ENCODE measurements at places on chromosomes 11 and 22. TPM values are rescaled to one million over a fixed set of nuclear protein-coding genes. Genes with fewer than 3 reads are reported as not detected.
A peak's percentile ranks its signal among the peaks of the same experiment; 100 is the strongest.

The LGR4 gene
- 39.6 TPM for total RNA-seq

The ANO9 gene
- 66.6 TPM for total RNA-seq

The IGSF9B gene
- total RNA-seq = 10.6 TPM

The OR8J3 gene
- not detected for total RNA-seq

The RFPL3 gene
- 0.24 TPM for total RNA-seq

The QSER1 gene
- 54.4 TPM for total RNA-seq

The DEUP1 gene
- 0.40 TPM for total RNA-seq

The TSSK2 gene
- total RNA-seq = not detected

The OR8K5 gene
- not detected for total RNA-seq

GRCh38 chr11:1927848-1928469 lies 8.5 kb downstream of the TNNT3 start:
- H3K4me1 ChIP-seq = peaks cover 29% of the 10 kb centered on the region
- H3K27me3 ChIP-seq = no peaks in the 10 kb centered on the region
- no peaks in the 10 kb centered on the region for H3K36me3 ChIP-seq
- no peak overlapping the region for H3K4me3 ChIP-seq
- DNase-seq = no peak

- no peaks in the 10 kb centered on the region for H3K27me3 ChIP-seq
- DNase-seq = no peak
- H3K4me1 ChIP-seq = peaks cover 10% of the 10 kb centered on the region
Observed at GRCh38 chr11:40032331-40032730, 1427.1 kb downstream of the LRRC4C start.

GRCh38 chr11:104488561-104488960 lies 324.6 kb upstream of the PDGFD start:
- no peaks in the 10 kb centered on the region for H3K36me3 ChIP-seq
- H3K4me1 ChIP-seq = peaks cover 14% of the 10 kb centered on the region
- no peaks in the 10 kb centered on the region for H3K27me3 ChIP-seq
- no peak overlapping the region for H3K27ac ChIP-seq
- no peak overlapping the region for H3K4me3 ChIP-seq

- H3K4me3 ChIP-seq = no peak overlapping the region
- no peaks in the 10 kb centered on the region for H3K4me1 ChIP-seq
- H3K27me3 ChIP-seq = no peaks in the 10 kb centered on the region
- DNase-seq = no peak
- no peak overlapping the region for H3K27ac ChIP-seq
Observed at GRCh38 chr22:24175160-24175808, 6.0 kb upstream of the SUSD2 start.

GRCh38 chr11:15291885-15292284 lies 177.2 kb downstream of the INSC start:
- peaks cover 6% of the 10 kb centered on the region for H3K4me1 ChIP-seq
- no peak for DNase-seq

DNA sequence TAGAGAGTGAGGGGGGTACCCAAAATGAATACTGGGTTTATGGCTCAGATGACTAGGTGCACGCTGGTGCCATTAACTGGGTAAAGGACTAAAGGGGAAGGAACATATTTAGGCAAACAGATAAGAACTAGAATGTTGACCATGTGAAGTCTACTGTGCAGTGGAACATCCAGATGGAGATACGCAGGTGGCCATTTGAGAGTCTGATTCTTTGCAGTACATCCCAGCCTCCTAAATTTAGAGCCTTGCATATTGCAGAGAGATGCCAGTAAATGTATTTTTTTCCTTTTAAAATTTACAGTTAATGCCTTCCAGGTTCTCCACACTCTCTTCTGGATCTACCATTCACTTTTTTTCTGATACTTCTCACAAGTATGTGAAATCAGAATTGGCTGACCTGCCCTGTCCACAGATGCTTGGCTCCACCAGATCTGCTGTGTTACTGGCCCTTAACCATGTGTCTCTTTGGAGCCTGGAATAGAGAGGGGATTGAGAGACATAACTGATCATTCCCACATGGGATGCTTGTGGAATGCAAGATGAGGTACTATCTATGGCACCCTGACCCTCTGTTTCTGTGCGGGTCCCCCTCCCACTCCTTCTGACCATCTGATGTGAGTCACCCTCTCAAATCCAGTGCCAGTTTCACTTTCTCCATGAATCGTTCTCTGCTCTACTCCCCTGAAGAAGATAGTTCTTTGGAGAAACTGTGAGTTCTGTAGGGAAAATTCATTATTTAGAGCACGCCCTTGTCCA lies 77.0 kb upstream of the NCAM1 start:
- H3K27ac ChIP-seq = no peak overlapping the region
- H3K4me1 ChIP-seq = peaks cover 8% of the 10 kb centered on the region
- H3K27me3 ChIP-seq = peaks cover 2% of the 10 kb centered on the region
- DNase-seq = no peak
- H3K4me3 ChIP-seq = no peak overlapping the region

DNA sequence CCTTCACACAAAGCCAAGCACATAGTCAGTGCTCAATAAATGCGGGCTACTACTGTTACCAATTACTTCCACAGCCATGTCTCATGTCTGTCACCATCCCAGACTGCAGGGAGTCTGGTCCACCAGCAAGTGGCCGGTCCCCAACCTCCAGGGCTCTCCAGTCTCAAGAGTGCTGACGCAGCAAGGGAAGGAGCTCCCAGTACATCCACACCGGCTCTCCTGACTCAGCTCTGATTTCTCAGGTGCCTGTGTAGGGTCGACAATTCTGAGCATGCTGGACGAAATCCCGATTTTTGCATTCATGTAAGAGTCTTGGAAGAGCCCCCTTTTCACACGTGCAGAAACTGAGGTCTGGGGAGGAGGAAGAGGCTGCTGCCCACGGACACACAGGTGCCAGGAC lies 10.3 kb upstream of the NEFH start:
- H3K27me3 ChIP-seq = peaks cover 73% of the 10 kb centered on the region
- H3K27ac ChIP-seq = no peak overlapping the region
- no peaks in the 10 kb centered on the region for H3K36me3 ChIP-seq
- peaks cover 4% of the 10 kb centered on the region for H3K4me1 ChIP-seq
- no peak for DNase-seq
- H3K4me3 ChIP-seq = peak overlapping the region; percentile 80

DNA sequence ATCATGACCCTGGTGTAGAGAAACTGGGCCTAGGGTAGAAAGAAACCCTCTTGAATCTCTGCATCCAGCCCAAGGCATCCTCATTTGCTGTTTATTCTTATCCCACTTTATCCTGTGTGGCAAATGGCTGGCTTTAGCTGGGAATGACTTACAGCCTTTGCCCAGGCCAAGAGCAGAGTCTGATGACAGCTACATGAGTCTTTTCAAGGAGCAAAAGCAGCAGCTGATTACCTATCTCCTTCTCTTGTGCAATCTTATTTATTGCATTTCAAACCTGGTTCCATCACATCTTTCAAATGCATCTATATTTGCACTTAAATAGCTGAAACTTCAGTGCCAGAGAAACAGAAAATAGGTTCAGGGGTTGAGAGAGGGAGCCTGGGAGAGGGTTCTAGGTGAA lies 26.1 kb downstream of the SYT13 start:
- DNase-seq = no peak
- H3K4me3 ChIP-seq = no peak overlapping the region
- no peaks in the 10 kb centered on the region for H3K36me3 ChIP-seq
- H3K4me1 ChIP-seq = no peaks in the 10 kb centered on the region
- H3K27me3 ChIP-seq = no peaks in the 10 kb centered on the region

GRCh38 chr11:96337541-96338431 lies 5.2 kb downstream of the MAML2 start:
- DNase-seq = no peak
- H3K27me3 ChIP-seq = no peaks in the 10 kb centered on the region
- peak overlapping the region; percentile 62 for H3K27ac ChIP-seq
- H3K4me3 ChIP-seq = peak overlapping the region; percentile 97

- peaks cover 12% of the 10 kb centered on the region for H3K36me3 ChIP-seq
- DNase-seq = no peak
- no peak overlapping the region for H3K27ac ChIP-seq
- H3K4me1 ChIP-seq = no peaks in the 10 kb centered on the region
Observed at GRCh38 chr11:87179621-87180020, 141.9 kb downstream of the TMEM135 start.

DNA sequence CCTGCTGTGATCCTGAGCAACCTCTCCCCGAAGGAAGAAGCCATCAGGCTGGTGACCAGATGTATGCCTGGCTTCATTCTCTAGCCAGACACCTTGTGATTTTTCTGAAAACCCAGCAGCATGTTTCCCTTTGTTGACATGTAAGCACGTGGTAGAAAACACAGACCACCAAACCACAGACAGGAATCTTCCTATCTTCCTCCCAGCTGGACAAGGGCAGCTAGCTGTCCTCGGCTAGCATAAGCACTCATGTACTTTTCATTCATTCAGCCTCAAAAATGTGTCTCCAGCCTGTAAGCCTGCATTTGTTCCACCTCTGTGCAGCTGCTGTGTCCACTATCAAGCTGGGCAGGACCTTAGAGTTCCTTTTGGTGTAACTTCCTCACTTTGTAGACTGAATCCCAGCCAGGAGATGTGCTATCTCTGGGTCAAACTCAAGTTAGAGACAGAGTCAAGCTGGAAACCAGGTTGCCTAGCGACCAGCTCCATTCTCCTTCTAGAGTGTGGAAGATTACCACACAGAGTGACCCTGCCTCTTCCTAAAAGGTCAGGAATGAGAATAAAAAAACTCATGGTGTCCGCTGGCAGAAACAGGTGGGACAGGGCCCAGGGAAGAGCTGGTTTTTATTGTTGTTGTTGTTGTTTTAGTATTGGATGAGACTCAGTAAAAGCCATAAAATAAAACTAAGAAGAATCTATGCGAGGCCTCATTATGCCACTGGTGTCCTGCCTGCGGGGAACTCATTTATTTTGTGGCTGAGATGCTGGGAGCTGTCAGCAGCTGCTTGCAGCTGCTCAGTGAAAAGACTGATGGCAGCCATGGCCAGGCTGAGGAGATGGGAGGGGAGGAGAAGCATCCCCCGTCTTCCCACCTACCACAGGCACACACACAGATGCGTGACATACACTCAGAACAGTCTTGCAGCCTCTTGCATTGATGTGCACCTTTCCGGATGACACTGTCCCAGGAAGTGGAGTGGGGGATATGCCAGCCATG lies 7.4 kb upstream of the CLMP start:
- DNase-seq = no peak
- no peaks in the 10 kb centered on the region for H3K36me3 ChIP-seq
- peak overlapping the region; percentile 58 for H3K4me3 ChIP-seq
- H3K4me1 ChIP-seq = peaks cover 48% of the 10 kb centered on the region
- peak overlapping the region; percentile 37 for H3K27ac ChIP-seq
- peaks cover 33% of the 10 kb centered on the region for H3K27me3 ChIP-seq

DNA sequence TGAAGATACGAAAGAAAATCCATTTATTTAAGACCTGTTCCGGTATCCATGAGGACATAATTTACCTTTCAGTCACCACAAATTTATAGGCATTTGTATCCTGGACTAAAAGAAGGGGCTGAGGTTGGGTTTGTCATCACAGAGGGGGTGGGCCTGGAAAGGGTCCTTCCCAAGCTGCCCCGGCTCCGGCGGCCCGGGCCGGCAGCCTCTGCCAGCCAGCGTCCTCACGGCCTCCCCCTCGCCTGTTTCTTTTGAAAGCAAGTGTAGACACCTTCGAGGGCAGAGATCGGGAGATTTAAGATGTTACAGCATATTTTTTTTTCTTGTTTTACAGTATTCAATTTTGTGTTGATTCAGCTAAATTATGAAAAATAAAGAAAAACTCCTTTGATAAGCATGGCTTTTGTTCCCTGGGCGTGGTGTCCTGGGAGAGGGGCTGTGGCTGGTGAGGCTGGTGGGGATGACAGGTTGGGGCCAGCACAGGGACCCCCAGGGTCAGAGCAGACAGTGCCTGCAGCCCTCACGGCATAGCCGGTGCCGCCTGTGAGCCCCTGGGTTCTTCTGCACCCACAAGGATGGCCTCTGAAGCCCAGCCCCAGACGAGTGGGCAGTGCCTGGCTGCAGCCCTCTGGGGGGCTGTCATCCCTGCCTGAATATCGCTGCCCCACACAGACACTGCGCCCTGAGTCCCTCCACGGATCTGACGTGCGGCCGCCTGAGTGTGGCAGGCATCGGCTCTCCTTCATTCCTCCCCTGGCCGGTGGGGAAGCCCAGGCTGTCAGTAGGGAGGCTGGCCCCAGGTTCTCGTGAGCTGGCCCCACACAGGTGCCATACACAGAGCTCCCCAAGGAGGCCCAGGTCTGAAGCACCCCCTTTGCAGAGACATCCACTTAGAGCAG lies 1075.9 kb downstream of the BRD1 start:
- no peak overlapping the region for H3K4me3 ChIP-seq
- no peaks in the 10 kb centered on the region for H3K36me3 ChIP-seq
- no peak for DNase-seq

DNA sequence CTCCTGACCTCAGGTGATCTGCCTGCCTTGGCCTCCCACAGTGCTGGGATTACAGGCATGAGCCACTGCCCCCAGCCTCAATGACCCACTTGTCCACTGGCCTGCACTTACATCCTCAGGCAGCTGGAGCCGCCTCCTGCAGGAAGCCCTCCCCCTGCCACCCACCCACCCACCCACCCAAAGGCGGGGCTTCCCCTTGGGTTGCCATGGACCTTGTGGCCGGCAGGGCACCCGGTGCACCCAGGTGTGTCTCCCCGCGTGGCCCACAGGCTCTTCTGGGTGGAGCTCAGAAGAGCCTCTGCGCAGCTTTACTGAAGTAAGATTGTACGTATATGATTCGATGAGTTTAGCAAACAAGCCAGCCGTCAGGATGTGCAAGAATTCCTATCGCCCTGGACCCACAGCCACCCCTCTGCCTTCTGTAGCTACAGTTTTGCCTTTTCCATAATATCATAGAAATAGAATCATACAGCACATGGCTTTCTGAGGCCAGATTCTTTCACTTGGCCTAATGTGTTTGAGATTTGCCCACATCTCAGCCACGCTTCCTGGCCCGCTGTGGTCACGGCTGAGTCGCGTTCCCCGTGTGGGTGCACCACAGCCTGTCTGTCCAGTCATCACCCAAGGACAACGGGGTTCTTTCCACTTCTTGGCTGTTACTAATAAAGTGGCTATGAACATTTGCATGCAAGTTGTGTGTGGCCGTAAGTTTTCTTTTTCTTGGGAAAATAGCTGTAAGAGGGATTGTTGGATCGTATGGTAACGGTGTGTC lies 5.3 kb upstream of the BRSK2 start:
- peak overlapping the region; percentile 64 for H3K4me3 ChIP-seq
- DNase-seq = no peak
- no peaks in the 10 kb centered on the region for H3K36me3 ChIP-seq
- no peak overlapping the region for H3K27ac ChIP-seq
- peaks cover 10% of the 10 kb centered on the region for H3K4me1 ChIP-seq

DNA sequence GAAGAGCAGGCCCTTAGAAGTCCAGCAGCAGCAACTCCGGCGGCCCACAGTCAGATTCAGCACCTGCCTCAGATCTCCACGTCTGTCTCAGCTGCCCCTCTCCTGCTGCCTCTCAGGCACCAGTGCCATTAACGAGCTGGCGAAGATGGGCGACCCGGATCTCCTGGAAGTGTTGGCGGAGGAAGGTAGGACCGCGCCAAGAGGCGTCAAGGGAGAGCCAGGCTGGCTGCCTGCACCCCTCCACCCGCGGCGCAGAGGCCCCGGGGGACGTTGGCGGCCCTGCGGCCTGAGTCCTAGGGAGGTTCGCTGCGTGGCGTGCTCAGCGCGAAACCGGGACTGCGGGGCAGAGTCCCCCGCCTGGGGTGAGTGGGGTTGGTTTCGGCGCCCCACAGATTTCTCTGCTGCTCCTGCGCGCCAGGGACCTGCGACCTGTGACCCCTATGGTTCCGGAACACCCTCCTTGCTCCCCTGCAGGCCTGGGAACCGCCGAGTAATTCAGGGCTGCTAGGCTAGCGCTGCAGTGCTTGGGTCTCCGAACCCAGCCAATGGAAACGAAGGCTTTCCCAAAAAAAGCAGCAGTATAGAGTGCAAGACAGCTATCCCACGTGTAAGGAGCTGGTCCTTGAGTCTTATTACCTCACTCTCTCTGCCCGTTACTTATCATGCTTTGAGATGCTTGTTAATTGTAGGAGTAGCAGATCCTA lies 615 bp downstream of the ANO5 start:
- H3K4me1 ChIP-seq = peaks cover 14% of the 10 kb centered on the region
- H3K27me3 ChIP-seq = peaks cover 24% of the 10 kb centered on the region
- H3K27ac ChIP-seq = no peak overlapping the region
- no peaks in the 10 kb centered on the region for H3K36me3 ChIP-seq
- peak overlapping the region; percentile 96 for H3K4me3 ChIP-seq
